Globus pallidus (tissue), 1 donor: ENCODE measurements at places on chromosomes 12 and 14.

GRCh38 chr12:56987551-56988053 lies 18.7 kb downstream of the ZBTB39 start:
- DNase-seq = peak; percentile 78

- DNase-seq = no peak
Measured at GRCh38 chr14:62662811-62663455, 382.3 kb downstream of the KCNH5 start.

DNA sequence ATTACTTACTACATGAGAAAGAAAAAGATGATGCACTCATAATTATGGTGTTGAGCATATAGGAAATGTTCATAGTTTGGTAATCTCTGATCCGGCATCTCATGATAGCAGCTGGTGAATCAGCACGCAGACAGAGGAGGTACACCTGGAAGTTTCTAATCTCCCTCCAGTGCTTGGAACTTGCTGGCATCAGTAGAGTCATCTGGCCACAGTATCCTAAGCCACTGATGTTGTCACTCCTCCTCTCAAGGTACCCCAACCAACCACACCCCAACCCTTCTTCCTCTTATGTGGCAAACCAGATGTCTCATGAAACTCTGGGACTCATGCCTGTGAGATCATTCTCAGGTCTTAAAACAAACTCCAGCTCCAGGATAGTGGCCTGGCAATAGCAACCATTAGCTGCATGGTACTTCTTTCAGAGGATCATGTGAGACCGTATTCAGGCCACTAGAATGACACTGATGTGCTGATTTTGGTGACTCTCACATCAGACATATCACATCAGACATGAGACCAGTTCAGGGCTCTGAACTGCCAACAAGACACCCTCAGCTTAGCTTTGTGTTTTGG lies 143.0 kb downstream of the RASSF9 start:
- no peak for DNase-seq

GRCh38 chr12:131092901-131093603 lies 139.3 kb downstream of the ADGRD1 start:
- DNase-seq = no peak

- no peak for DNase-seq
Measured at GRCh38 chr14:52304248-52304904, 9.7 kb upstream of the PTGER2 start.

DNA sequence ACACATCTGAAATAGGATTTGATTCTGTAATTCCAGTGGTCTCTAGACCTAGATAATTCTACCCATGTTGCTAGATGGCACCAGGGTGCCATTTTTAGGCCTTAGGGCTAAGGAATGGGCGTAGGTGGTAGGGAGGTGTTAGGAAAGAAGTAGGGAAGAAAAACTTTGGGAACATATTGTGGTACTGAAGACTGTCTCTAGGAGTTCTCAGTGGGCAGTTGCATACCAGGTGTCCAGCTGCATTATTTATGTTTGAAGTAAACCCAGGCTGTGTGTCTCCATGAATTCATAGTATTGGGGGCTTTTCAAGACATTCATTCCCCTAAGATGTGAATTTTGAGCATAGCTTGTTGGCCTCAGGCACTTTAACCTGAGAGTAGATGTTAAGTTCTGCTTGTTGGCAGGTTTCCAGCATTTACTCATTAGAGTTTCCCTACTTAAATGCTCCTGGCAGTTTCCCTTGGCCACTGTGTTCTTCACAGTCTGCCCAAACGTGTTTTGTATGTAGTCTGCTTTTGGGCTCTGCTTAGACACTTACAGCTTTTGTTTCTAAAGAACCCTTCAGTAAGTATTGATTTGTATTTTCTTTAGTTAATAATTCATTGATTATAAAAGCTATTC lies 31.5 kb upstream of the CCT2 start:
- peak; percentile 45 for DNase-seq

GRCh38 chr12:70733385-70733784 lies 96.2 kb upstream of the PTPRB start:
- DNase-seq = peak; percentile 81

DNA sequence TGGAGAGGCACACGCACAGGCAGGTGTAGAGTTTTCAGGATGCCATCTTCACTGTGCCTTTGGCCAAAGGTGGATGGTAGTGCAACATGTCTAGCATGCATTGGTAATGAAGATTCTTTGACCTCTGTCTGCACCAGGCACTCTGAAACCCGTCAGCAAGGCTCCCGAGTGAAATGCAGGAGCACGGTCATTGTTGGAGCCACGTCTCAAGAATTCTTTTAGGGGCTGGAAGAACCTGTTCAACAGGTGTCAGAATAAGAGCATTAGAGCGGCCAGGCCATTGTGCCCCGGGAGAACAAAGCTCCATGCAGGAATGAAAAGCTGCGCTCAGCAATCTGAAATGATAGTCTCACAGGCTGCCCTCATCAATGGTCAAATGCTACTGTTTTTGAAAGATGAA lies 40.2 kb upstream of the DICER1 start:
- DNase-seq = no peak

DNA sequence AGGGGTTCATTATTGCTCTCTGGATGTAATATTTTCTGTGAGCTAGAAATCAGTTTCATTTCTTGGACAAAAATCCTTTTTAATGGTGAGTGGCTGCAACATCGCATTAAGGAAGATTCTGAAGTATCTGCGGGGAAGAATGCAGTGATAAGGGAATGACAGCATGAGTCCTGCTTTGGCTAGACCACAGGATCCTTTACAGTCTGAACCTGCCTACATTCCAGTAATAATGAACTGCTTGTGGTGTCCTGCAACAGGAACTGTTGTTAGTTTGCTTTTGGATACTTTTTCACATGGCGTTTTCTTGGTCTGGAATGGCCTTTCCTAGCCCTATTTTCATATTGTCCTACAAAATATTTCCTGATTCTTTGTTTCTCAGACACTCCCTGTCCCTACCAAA lies 15.7 kb downstream of the MDM2 start:
- no peak for DNase-seq

DNA sequence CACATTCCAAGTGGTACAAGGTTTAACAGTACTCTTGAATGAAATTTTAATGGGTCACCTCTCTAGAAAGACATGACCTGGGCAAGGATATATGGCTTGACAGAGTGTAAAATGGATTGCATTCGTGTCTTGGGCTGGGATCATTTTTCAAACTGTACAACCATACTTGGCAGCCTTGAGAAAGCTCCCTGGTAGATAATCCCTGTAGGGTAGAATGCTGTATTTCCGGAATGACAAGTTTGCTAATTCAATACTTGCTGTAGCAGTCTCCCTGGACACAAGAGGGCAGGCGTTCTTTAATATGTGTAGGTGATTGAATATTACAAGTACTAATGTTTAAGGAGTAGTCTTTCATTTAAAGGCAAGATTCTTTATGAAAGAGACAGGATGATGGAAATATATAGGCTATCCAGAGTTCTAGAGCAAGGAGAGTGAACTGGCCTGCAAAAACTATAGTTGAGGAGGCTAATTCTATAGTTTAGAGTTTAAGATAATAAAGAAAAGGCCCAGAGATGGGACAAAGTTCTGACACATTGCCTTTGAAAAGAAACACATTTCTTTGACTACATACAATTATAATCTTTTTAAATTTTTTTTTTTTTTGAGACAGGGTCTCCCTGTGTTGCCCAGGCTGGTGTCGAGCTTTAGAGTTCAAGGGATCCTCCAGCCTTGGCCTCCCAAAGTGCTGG lies 53.4 kb downstream of the PLBD1 start:
- DNase-seq = no peak

- no peak for DNase-seq
Measured at GRCh38 chr12:26101763-26102162, 23.1 kb downstream of the BHLHE41 start.

DNA sequence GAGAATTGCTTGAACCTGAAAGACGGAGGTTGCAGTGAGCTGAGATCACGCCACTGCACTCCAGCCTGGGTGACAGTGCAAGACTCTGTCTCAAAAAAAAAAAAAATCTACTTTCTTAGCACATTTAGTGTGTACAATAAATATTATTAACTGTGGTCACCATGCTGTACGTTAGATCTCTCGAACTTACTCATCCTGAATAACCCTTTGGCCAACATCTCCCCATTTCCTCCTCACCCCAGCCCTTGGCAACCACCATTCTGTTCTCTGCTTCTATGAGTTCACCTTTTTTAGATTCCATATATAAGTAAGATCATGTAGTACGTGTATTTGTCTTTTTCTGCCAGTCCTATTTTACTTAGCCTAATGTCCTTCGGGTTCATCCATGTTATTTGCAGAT lies 13.4 kb downstream of the FUT8 start:
- no peak for DNase-seq

- DNase-seq = no peak
Measured at GRCh38 chr12:115185506-115185905, 501.5 kb upstream of the TBX3 start.

GRCh38 chr12:45368841-45369489 lies 153.1 kb downstream of the ANO6 start:
- DNase-seq = no peak

DNA sequence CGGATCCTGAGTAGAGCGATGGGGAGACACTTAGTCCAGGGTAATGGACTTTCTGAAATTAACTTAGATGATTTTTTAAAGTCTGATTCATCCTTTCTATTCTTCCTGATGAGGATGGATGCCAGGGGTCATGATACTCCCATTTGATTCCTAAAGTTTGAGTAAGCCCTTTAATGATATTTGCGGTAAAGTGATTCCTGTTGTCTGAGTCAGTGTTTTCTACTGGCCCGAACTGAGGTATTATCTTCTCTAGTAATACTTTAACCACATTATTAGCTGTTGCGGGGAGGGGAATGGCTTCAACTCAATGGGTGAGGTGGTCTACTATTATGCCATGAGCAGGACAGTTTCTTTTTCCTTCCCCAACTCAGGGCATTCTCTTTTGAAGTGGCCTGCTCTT lies 111.6 kb downstream of the RIN3 start:
- no peak for DNase-seq

DNA sequence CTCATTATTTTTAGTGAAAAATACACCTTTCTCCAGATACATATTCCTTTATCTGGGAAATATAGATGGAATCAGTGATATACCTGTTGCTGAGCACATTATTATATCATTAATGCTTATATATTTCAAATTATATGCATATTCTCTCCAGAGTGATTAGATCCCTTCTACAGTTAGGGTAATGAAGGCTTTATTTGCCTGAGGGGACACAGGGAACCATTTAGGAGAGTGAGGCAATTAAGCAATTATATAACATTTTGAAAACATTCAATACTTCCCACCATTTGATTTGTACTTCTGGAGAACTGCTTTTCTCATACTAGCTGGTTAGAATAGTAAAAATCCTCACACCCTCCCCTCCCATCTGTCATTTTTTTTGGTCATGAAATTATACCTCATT lies 212.8 kb upstream of the NOVA1 start:
- DNase-seq = no peak

- no peak for DNase-seq
Measured at GRCh38 chr12:6457220-6457945, 5.5 kb downstream of the TAPBPL start.

DNA sequence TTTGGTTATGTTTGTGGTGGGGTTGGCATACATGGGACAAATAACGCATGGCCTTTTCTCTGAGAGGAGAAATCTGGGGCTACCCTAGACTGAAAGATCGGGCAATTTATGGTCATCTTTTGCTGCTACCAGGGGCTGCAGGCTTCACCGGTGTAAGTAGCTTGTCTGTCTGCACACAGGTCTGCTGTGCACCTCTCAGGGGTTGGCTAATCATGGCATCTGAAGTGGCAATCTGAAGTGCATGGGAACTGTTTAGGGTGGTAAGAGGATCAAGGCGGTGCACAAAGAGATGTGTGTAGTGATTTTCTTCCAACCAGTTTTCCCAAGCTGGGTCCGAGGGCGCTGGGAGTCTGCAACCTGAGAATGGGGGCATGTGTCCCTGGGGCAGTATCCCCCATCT lies 141.3 kb downstream of the EMP1 start:
- no peak for DNase-seq

DNA sequence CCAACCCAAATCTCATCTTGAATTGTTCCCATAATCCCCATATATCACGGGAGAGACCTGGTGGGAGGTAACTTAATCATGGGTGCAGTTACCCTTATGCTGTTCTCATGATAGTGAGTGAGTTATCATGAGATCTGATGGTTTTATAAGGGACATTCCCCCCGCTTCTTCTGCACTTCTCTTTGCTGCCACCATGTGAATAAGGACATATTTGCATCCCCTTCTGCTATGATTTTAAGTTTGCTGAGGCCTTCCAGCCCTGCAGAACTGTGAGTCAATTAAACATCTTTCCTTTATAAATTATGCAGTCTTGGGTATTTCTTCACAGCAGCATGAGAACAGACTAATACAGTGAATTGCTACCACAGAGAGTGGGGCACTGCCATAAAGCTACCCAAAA lies 179.1 kb downstream of the LRIG3 start:
- DNase-seq = no peak

- peak; percentile 6 for DNase-seq
Measured at GRCh38 chr14:106372870-106373652, 846.7 kb downstream of the TMEM121 start.

- DNase-seq = no peak
Measured at GRCh38 chr12:68376901-68377300, 44.7 kb upstream of the MDM1 start.

GRCh38 chr14:22159957-22160356 lies 429.1 kb downstream of the DAD1 start:
- DNase-seq = no peak

DNA sequence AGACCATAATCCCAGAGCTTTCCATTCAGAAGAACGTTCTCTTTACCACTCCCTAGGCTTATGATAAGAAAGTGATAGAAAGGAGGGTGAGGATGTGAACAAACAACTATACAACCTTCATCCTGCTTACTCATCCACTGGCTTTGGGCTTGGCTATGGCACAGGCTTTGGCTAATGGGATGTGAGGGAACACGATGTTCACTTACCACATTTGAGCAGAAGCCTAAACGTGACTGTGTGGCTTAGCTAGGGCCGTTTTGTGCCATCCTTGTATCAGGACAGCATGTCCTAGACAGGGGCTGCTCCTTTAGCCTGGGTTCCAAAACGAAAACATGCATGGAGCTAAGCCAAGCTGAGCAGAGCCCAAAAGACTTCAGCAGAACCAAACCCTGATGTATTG lies 118.6 kb upstream of the CCDC175 start:
- DNase-seq = no peak

- no peak for DNase-seq
Measured at GRCh38 chr12:71935594-71935993, 3.1 kb upstream of the TPH2 start.

GRCh38 chr12:55037351-55037987 lies 17.7 kb downstream of the NEUROD4 start:
- peak; percentile 7 for DNase-seq

GRCh38 chr12:7344833-7345606 lies 41.1 kb downstream of the ACSM4 start:
- no peak for DNase-seq
